ENCODE measurements at places on chromosomes 4 and X.
A peak's percentile ranks its signal among the peaks of the same experiment; 100 is the strongest.

DNA sequence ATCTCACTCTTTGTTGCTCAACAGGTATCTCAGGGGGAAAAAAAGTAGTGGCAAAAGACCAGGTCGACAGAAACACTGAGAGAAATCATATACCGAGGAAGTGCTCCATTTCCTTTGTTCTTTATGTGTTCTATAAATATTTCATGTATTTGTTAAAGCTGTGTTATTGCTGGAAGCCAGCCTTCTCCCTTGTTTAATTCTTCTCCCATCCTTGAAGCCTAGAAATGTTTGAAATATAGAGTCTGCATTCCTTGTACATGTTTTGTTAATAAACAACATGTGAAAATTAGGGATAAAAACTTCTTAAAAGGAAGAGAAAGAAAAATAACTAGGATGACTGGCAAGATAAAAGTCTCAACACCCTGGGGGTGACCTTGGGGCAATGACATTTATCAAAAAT lies 186.2 kb downstream of the ANKRD50 start:
- no peak for DNase-seq

DNA sequence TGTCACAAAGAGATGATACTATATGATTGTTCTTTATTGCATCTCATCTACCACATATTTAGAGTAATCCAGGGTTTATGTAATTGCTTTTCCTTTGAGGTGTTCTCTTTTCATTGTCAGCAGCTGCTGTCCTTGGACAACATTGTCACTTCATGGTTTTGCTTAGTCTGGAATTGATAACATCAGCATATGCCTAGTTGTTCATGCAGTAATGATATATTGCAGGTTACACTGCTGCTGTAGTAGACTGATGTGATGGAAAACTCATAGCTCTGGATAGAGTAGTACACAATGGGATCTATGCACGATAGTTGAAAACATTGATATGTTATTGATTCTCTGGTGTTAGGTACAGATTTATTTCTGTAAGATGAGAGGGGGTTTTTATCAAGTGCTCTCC lies 13.7 kb downstream of the NEIL3 start:
- DNase-seq: no peak

- no peak for DNase-seq
Measured at GRCh38 chr4:7295197-7295910, 103.0 kb downstream of the SORCS2 start.

DNA sequence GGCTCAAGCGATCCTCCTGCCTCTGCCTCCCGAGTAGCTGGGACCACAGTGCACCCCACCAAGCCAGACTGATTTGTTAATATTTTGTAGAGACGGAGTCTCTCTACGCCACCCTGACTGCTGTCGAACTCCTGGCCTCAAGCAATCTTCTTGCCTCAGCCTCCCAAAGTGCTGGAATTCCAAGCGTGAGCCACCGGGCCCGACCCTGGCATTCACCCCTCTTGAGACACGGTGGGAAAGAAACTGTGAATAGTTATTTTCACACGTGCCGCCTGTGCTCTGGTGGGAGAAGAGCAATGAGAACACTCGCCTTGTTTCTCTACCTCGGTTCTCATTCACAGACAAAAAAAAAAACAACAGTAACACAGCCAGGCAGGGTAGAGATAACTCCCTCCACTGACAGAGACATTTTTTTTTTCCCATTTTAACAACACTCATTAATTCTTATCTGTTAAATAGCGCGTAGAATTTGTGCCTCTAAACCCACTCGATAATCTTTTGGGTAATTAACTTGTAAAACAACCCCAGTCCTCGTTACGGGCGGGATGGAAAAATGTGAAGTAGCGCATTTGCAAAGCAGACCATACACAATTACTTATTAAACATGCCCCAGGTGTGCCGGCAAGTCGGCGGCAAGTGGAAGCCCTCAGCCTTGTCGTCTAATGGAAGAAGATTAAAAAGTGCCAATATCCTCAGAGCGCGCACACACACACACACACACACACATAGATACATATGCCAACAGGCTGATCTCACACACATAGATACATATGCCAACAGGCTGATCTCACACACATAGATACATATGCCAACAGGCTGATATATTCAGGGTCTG lies 103.3 kb downstream of the DHRSX start:
- no peak for DNase-seq

GRCh38 chr4:77465271-77465670 lies 140.3 kb upstream of the CXCL13 start:
- DNase-seq: no peak

DNA sequence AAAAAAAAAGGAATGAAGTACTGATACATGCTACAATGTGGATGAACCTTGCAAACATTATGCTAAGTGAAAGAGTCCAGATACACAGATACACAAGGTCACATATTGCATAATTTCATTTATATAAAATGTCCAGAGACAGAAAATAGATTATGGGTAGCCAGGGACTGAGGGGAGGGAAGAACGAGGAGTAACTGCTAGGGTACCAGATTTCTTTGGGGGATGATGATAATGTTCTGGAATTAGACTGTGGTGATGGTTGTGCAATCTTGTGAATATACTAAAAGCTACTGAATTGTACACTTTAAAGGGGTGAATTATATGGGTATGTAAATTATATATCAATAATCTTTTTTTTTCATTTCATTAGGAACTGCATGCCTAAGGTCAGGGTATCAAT lies 20.8 kb upstream of the AP1AR start:
- no peak for DNase-seq

- peak; percentile 1 for DNase-seq
Measured at GRCh38 chr4:19945501-19945900, 306.2 kb upstream of the SLIT2 start.

DNA sequence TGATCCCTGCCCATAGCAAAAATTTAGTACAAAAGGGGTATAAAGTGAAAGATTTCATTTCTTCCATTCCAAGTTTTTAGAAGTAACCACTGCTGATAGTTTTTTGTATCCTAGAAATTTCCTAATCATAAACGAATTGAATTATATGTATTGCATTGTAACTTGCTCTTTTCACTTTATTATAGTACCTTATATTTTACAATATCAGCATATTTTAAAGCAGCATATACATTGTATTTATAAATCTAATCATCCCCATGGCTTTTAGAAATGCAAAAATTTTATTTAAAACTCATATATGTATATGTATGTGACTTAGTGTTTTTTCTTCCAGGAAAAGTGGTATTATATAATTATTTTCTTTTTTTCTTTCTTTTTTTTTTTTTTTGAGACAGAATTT lies 27.7 kb downstream of the STAG2 start:
- no peak for DNase-seq

GRCh38 chr4:37802068-37802666 lies 24.3 kb upstream of the PGM2 start:
- DNase-seq: no peak

DNA sequence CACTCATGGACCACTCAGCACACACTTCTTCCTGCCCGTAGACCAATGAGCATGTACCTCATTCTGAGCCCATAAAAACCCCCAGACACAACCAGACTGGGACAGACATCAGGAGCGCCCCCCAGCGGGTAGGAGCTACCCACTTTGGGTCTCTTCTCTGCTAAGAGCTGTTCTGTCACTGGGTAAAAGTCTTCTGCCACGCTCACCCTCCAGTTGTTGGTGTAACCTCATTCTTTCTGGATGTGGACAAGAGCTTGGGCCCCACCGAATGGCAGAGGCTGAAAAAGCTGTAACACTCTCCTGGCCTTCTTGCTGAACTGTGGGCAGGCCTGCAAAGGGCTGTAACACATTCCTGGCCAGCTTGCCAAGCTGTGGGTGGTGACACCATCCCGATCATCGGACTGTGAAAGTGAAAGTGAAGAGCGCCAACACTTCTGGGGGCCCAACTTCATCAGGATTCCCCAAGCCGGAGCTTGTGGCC lies 137.6 kb downstream of the TECRL start:
- DNase-seq: no peak

GRCh38 chrX:102652031-102652688 lies 877 bp downstream of the GPRASP1 start:
- peak; percentile 4 for DNase-seq

GRCh38 chr4:39476187-39476895 lies 17.5 kb downstream of the LIAS start:
- no peak for DNase-seq

- DNase-seq: no peak
Measured at GRCh38 chr4:176838601-176839433, 46.1 kb upstream of the VEGFC start.

- no peak for DNase-seq
Measured at GRCh38 chr4:70842761-70843435, 3.2 kb upstream of the GRSF1 start.

DNA sequence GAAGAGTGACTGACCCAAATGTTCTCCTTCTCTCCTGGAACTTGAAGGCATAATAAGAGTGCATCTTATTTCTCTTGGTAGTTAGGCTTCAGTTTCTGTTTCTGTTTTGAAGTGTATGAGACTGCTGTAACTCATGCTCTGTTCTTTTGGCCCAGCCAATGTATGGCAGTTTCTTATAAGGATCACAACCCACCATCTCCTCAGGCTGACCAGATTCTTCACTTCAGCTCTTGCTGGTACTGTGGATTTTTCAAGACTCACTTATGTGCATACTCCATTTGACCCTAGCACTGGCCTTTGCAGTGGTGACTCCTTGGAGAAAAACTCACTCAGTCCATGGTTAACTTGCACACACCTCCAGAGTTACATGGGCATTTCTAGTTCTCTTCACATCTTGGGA lies 9.6 kb upstream of the YTHDC1 start:
- no peak for DNase-seq

DNA sequence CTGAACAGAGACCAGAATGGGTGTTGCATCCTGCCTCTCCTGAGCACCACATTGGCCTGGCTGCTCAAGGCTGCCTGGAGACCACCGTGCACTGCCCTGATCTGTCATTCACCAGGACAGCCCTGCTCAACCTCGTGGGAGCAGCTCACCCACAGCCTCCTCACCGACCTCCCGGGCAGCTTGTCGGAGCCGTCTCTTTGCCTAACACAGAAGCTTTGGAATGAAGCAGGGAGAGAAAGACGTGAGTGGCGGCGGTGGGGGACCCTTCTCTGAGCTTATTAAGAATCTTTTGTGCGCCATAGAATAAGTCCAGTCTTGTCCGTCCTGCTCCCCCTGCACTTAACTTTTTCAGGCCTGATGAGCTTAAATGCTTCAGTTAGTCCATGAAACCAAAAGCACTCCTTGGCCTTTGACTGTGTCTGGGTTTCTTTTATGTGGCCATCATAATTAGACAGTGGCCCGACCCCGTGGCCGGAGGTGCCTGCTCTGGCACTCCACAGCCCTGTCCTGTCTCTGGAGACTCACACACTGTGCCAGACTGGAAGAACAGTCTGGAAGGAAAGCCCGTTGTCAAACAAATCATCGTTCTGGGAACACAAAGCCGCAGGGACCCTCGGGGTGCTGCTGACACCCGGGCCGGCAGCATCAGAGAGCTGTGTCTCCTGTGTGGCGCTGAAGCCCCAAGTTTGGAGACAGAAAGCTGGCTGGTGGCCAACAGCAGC lies 192.8 kb downstream of the BCOR start:
- DNase-seq: no peak

GRCh38 chr4:7638489-7638888 lies 203.8 kb upstream of the PSAPL1 start:
- no peak for DNase-seq

DNA sequence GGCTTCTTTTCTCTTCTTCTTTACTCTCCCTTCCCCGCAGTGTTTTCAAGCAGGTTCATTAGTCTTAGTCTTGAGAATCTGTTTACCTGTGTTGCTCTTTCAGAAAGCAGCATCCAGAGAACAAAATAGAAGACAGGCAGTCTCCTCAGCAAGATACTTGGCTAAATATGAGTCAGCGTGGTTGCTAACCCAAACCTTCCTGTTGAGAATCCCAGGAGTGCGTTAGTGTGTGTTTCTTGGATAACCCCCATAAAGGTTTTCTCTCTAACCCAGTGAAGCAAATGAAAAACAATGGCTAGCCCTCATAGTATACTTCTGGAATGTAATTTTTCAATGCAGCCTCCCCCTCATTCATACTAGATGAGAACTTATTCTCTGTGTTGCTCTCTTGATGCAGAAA lies 41.1 kb downstream of the BMPR1B start:
- DNase-seq: peak; percentile 31

DNA sequence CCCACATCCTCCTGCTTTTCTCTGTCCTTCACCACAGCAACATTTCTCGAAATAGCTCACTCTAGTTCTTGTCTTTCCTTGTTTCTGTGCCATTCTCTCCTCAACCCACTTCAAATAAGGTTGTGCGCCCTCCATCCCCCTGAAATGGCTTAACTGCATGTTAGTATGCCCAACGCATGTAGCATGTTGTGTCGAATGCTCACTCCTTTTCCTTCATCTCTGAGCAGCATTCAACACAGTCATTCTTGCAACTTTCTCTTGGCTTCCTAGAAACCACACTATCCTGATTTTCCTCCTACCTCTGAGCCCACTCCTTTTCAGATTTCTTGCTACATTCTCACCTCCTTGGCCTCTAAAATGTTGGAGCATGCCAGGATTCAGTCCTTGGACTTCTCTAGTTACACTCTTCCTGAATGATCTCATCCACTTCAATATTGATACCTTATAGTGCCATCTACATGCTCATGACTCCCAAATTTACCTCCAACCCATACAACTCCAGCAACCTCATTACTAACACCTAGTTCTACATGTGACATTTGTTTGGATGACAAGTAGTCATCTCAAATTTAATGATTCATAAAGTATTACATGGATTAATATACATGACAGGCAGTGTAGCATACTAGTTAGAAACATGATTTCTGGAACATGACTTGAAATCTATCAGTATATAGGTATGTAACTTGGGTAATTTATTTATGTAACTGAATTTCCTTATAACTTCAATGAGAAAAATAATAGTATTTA lies 22.3 kb downstream of the RBMX start:
- no peak for DNase-seq

DNA sequence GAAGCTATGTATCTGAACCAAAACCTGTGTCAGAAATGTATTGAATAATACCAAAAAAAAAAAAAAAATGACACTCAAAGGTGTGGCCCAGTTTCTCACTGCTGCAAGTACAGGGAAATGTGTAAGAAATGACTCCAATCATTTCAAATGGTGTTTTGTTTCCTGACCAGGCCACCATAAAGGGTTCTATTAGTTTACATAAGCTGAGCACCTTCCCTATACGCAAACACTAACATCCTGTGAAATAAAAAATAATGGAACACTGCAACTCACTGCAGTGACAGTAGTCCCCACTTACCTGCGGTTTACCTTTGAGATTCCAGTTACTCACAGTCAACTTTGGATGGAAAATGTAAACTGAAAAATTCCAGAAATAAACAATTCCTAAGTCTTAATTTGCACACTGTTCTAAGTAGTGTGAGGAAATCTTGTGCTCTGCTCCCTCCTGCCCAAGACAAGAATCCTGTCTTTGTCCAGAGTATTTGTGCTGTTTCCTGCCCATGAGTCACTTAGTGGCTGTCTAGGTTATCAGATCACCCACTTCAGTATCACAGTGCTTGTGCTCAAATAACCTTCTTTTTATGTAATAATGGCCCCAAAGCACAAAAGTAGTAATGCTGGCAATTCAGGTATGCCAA lies 265.3 kb downstream of the RCHY1 start:
- DNase-seq: no peak

- no peak for DNase-seq
Measured at GRCh38 chr4:120524237-120524636, 398.3 kb downstream of the PRDM5 start.
